ENCODE measurements at places on chromosomes 16 and 17.

- DNase-seq: no peak
Measured at GRCh38 chr16:11794996-11795886, 1.8 kb downstream of the ZC3H7A start.

GRCh38 chr17:78225088-78225865 is 6.2 kb upstream of the TMEM235 start:
- no peak for DNase-seq

- DNase-seq: no peak
Measured at GRCh38 chr16:56470232-56470631, 18.9 kb downstream of the OGFOD1 start.

- DNase-seq: no peak
Measured at GRCh38 chr16:61834082-61834481, 202.2 kb downstream of the CDH8 start.

- DNase-seq: peak; percentile 11
Measured at GRCh38 chr17:75517297-75517865, 1.1 kb downstream of the TSEN54 start.

GRCh38 chr16:84588991-84589390 is 28.9 kb downstream of the COTL1 start:
- DNase-seq: no peak

Data from T-helper 2 cell (primary cell).